ENCODE measurements at places on chromosomes 12 and 14. TPM values are rescaled to one million over a fixed set of nuclear protein-coding genes. Genes with fewer than 3 reads are reported as not detected.
A peak's percentile ranks its signal among the peaks of the same experiment; 100 is the strongest.

Gene TAS2R14
- total RNA-seq = 0.89 TPM

Gene KLRC3
- total RNA-seq = not detected

DNA sequence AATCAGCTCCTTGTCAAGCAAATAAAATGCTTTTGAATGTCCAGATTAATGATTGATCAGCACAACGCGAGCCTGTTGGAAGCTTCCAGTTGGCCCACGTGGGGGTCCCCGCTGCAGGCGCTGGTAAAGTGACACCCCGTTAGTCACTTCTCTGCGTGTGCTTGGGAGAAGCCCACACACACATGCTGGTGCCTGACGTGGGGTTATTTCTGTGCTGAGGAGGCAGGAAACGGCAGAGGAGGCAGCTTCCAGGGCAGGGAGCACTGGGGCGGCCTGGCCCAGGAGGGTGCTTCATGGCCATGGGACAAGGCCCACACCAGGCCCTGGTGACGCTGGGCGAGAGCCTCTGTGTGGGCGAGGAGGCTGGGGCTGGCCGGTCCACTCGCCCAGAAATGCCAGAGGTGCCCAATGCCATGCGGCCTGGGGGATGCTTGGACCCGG is 101.5 kb downstream of the KIF26A start:
- DNase-seq = no peak

DNA sequence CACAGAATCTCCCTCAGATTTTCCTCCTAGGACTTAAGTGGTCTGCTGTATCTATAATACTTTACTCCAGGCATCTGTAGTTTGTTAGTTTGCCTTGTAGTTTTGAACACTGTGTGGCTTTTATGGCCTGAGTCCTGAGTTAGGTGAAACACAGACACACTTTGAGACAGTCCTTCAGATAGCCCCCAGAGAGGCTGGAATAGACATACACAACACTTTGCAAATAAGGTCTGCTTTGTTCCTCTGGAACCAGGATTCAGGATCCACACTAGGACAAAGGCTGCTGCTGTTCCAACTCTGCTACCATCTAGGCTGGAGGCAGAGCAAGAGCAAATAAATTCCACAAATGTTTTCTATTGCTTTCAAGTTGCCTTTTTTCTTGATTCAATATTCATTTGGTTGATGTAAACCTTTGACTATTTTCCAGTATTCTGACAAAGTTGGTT is 41.4 kb upstream of the INSM2 start:
- no peak for DNase-seq

DNA sequence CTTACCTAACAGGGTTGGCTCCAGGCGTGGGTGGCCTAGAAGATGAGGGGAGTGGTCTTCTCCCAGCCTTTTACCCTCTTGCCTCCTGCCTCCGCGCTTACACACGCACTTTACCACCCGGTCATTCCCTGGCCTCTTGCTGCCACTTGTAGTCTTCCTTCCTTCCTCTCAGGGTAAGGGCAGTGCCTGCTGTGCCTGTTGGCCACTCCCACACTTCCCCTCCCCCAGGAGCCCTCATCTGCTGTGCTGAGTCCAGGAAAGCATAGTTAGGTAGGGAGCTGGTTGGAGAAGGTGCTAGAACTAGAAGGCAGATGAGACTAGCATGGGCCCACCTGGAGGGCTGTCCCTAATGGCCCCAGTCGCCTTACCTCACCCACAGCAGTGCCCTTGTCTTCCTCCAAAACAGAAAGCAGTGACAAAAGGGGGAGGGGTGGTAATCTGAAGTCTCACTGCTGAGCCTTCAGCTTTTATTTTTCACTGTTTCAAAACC is 54.3 kb upstream of the SRSF5 start:
- no peak for DNase-seq

Gene SLC39A9
- total RNA-seq = 108 TPM

Gene VRTN
- total RNA-seq = not detected

DNA sequence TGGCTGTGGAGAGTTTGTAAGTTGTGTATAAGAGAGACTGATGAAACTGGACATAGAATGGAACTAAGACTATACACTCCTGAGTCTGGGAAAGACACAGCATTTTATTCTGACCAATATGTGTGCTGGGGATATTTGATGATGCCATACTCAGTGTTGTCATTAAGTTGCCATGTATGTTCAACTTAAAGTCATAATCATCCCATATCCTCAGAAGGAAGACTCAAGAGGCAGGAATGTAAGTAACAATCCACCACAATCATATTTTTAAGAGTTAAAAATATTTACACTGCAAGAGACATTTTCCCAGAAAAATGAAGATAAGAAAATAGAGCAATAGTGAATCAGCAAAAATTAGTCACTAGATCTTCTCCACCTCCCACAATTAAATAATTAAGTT is 120.1 kb downstream of the MDGA2 start:
- DNase-seq = no peak

Gene AKAP6
- 40.6 TPM for total RNA-seq

DNA sequence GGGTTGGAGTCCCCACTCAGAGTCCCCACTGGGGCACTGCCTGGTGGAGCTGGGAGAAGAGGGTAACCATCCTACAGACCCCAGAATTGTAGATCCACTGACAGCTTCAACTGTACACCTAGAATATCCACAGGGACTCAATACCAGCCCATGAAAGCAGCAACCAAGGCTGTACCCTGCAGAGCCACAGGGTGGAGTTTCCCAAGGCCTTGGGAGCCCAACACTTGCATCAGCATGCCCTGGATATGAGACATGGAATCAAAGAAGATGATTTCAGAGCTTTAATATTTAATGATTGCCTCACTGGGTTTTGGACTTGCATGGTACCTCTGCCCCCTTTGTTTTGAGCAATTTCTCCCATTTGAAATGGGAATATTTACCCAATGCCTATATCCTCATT is 80.4 kb downstream of the RASSF9 start:
- no peak for DNase-seq

Gene WBP11
- 22.1 TPM for total RNA-seq

DNA sequence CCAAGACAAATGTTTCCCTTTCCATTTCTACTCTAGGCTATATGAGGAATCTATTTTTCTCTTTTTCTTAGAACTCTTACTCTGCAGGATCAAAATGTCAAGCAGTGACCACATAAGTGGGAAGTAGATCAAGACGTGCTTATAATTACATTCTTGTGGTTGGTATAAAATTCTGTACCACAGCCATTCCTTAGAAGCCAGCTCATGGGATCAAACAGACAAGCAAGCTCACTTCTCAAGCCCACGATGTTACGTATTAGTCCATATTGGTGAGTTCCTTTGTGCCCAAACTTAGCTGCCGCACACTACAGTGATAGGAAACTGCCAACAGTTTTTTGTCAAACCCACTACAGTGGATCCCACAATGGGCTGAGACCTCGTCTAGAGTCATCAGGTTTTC is 53.4 kb downstream of the IFNG start:
- peak; percentile 92 for DNase-seq

Gene GALNT16
- total RNA-seq = 0.20 TPM

DNA sequence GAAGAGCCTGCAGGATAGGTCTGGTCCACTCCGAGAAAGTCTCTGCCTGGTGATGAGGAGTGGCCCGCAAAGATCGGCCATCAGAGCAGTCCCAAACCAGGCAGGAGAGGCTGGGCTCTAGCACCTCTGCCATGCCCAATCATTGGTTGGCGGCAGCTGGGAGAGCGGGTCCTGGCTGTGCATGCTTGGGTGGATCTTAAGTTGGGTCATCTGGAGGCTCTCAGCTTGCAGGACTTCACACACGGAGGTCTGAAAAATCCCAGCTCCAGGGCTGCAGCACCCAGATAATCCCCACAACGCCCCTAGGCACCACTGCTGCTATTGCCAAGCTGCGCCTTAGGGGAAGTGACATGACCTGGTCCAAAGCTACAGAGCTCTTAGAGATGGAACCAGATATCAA is 766.7 kb upstream of the TBX3 start:
- no peak for DNase-seq

Gene GPRC5D
- total RNA-seq = not detected

Gene SPATA7
- 8.1 TPM for total RNA-seq

GRCh38 chr12:84692071-84692470 is 220.5 kb downstream of the SLC6A15 start:
- no peak for DNase-seq

DNA sequence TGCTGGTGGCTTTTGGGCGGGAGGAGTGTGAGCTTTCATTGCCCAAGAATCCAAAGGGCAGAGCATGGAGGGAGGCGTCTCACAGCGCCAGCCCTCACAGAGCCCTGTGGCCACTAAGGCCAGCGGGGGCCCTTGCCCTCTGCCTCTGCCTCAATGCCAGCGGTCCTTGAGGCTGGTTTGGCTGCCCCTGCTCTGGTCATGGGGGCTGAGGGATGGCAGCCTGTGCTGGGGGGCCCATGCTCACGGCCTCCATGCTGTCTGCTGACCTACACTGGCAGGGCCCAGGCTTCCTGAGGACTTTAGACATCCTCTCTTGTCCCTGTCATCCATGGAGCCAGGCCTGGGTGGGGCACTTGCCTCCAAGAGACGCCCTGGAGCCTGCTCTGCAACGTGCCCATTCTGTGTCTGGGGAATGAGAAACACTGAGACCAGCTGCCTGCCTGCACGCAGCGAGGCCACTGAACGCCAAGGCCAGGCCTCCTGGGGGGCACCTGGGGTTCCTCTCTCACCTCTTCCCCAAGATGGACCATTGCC is 143.4 kb downstream of the KIF26A start:
- no peak for DNase-seq

Gene SERPINA3
- total RNA-seq = 0.15 TPM

DNA sequence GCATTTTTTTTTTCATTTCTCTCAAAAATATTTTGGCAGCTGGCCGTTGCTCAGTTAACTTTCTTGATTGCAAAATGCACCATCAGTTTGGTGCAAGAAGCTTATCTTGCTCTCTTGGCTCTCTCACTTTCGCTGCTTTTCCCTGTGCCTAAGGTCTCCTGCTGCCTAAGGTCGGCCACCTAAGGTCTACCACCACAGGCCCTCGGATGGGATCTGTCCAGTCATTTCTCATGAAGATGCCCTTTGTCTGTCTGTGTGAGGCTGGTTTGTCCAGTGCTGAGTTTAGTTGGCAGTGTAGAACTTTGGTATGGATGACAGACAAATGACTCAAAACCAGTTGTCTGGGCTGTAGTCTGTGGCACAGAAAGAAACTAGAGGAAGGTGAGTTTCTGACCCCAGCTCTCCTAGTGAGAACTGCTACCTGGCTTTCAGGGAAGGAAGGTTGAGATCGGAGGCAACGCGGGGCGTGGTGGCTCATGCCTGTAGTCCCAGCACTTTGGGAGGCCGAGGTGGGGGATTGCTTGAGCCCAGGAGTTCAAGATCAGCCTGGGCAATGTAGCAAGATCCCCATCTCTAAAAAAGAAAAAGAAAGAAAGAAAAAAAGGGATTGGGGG is 2.6 kb downstream of the MLXIP start:
- peak; percentile 75 for DNase-seq

GRCh38 chr12:56571121-56571520 is 49.5 kb downstream of the RBMS2 start:
- DNase-seq = no peak

GRCh38 chr12:58369576-58369975 is 428.2 kb downstream of the ATP23 start:
- DNase-seq = peak; percentile 43

DNA sequence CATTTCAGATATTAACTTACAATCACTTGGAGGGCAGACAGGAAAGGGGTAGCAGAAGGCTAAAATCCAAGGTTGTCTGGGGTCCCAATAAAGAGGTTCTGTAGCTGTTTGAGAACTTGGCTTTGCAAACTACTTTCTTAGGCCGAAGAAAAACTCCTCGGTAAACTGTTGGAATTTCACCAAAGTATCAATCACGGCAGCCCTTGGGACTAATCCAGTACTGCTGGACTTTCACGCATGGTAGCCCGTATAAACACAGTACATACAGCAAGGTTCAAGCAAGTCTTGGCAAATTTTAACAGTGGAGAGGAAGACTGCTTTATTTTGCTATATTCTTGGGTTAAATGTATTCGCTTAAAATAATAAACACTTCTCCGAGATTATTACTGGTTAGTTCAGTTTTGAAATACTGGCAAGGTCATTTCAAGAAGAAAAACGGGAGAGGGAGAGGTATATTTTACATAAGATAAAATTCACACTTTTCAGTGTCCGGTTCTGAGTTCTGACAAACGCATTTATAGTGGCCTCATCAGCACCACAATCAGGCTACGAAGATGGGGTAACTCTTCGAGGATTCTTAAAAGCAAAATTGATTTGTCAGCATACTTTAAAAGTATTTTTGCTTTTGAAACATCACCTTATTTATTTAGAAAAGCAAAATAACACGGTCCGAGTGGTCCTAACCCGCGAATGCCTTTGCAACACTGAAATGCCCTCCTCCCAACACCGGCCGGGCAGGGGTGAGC is 1.3 kb downstream of the SETD3 start:
- DNase-seq = no peak

Gene ACRBP
- not detected for total RNA-seq

Gene KLRG1
- total RNA-seq = not detected

- no peak for DNase-seq
These were observed 28.4 kb downstream of the DGLUCY start for GRCh38 chr14:91142214-91142668.

- peak; percentile 100 for DNase-seq
These were observed 15.8 kb downstream of the CD9 start for GRCh38 chr12:6215932-6216494.

DNA sequence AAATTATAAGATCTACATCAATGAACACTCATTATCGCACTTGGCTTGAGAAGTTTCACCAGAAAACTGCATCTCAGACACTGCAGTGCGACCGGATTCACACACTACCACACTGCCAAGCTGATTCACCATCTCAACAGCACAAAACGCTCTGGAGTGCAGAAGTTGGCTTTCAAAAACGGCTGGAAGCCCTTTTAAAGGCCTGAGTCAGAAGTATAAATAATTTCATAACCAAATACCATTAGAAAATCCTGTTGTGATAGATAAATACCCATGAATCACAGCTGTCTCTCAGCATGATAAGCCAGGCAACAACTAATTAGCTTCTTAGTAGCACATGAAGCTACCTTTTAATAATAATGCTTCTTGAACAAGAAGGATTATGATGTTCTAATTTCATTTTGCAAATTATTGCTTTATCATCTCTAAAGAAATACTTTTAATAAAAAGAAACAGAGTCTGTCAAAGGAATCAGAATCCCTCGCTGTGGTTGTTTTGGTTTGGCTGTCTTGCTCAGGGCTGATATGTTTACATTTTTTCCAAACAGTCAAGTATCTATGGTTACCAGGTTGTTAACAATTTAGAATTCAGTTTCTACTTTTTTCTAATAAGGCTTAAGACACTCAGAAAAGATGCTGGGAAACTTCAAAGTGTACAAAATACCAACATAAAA is 51.2 kb downstream of the SLC2A13 start:
- DNase-seq = peak; percentile 54

- DNase-seq = no peak
These were observed 13.4 kb downstream of the VDR start for GRCh38 chr12:47891356-47891755.

Gene RAPGEF3
- total RNA-seq = 1.2 TPM
